ENCODE measurements at places on chromosomes 4 and X. TPM values are rescaled to one million over a fixed set of nuclear protein-coding genes. Genes with fewer than 3 reads are reported as not detected.

The FRG2 gene
- total RNA-seq, result not detected

The SCLT1 gene
- total RNA-seq, result 17.1 TPM

The NDP gene
- 2.3 TPM for total RNA-seq

The CTAG1B gene
- total RNA-seq, result not detected

The SPANXN2 gene
- total RNA-seq, result not detected

The MAGEA6 gene
- not detected for total RNA-seq

The PRDM8 gene
- 8.8 TPM for total RNA-seq

The RBM47 gene
- 2.0 TPM for total RNA-seq

The MAGEA4 gene
- total RNA-seq, result not detected

The CYLC1 gene
- not detected for total RNA-seq

The PROM1 gene
- total RNA-seq, result 0.85 TPM
